ENCODE measurements at places on chromosomes 11 and 22.

GRCh38 chr11:88016392-88017170 is 158.7 kb downstream of the RAB38 start:
- peak; percentile 88 for DNase-seq

DNA sequence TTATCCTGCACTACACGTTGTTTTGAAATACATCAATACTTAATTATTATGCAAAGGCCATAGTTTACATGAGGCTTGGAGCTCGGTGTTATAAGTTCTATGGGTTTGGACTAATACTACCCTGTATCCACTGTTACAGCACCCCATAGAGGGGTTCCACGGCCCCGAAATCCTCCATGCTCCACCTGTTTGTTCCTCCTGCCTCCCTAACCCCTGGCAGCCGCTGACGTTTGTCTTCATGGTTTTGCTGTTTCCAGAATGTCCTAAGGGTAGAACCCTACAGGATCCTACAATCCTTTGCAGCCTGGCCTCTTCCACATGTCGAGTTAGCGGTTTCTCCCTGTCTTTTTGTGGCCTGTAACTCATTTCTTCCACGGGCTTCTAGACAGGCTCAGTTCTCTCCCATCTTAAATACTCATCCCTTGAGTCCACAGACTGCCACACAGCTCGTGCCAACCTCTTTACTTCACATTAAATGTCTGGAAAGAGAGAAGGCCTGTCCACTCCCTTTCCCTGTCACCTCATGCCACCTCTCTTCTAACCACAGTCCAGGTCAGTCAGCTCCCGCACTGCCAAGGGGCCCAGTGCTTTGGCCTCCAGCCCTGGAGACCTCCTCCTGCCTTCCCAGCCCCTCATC is 42.4 kb upstream of the TH start:
- DNase-seq, result no peak

- peak; percentile 58 for DNase-seq
Observed at GRCh38 chr11:87173185-87174039, 135.7 kb downstream of the TMEM135 start.

DNA sequence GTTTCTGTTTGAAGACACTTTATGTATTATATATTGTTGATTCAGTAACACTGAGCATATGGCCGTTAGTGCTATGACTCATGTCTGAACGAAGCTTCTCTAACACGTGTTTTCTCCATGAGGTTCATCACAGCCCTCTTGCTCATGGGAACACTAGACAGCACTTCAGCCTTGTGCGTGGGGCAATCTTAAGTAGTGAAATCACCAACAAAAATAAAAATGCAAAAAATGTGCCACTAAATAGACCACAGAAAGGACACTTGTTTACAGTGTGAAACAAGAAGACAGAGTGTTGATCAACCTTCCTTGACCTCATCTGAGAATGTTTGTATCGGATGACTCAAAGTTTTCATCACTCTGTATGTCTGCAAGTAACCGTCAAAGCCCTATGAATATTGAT is 94.5 kb downstream of the FDX1 start:
- DNase-seq, result no peak

DNA sequence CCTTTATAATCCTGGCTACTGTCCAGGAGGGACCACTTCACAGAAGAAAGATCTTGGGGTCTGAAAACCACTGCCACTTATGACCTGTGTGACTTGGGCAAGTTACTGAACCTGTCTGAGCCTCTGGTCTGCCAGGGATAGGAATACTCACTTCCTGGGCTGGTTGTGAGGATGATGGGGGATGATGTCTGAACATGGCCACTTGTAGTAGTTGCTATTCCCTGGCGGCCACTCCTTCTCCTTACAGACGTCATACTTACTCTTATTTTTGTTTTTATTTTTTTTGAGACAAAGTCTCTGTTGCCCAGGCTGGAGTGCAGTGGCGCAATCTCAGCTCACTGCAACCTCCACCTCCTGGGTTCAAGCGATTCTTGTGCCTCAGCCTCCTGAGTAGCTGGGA is 26.1 kb downstream of the CD82 start:
- no peak for DNase-seq

DNA sequence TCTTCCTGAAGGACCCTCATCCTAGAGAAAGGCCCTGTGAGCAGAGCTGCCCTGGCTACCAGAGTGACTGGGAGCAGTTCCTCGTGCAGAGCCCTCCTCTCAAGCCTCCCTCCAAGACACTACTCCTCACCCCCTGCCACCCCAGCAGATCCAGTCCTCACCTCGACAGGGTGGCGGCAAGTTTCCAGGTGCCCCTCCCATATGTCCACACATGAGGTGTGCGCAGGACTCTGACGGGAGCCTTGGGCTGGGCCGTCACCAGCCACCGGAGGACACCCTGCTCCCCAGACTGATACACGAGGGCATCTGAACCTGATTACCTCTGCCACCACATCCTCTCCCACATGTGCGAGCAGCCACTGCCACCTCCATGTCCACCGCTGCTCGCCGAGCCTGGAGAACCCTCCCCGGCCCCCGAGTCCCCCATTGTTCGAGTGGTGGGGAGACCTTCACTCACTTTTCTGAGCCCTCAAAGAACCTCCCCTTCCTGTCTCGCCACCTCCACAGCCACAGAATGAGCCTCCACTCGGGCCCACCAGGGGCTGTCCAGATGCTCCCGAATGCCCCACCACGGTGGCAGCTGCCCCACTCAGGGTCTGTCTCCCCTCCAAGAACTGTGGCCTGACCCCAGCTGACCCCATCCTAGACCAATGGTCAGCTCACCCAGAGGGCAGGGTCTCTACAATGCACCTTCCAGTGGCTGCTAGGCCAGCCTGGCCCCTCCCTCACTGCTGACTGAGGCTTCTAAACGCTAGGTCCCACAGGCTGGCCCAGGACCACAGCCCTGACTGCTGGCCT is 62.5 kb downstream of the DGCR2 start:
- no peak for DNase-seq

DNA sequence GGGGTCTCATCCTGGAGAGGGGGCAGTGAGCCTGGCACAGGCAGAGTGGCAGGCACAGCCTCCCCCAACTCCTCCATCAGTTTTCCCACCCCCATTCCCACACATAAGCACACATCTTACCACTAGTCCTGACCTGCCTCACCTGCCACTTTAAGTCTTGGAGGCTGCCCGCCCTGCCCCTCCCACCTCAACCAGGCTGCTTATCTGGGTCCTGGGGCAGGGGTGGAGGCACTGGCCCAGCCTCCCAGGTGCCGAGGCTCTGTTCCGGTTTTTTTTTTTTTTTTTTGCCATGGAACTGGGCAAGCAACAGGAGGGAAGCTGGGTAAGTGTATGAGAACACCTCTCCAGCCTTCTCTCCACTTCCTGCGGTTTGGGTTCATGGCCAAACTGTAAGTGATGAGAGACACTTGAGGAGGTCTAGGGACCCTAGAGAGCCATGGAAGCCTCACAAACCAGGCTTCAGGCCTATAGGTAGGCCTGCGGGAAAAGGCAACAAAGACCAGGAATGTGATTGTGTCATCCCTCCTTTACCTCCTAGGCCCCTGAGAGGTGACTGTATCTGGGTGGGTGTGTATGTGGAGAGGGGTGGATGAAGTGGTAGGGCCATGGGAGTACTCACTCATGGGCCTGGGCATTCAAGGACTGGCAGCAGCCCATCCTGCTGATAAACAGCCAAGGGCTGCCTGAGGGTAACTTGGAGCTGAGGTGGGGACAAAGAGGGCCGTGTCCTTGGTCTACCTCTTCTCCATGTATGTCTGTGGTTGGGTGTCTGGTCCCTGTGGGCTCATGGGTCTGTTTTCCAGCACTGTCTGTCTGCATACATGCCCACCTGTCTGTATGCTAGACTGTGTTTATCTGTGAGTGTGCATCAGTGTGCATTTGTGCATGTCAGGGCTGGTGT is 22.6 kb downstream of the PHLDB1 start:
- DNase-seq, result no peak

DNA sequence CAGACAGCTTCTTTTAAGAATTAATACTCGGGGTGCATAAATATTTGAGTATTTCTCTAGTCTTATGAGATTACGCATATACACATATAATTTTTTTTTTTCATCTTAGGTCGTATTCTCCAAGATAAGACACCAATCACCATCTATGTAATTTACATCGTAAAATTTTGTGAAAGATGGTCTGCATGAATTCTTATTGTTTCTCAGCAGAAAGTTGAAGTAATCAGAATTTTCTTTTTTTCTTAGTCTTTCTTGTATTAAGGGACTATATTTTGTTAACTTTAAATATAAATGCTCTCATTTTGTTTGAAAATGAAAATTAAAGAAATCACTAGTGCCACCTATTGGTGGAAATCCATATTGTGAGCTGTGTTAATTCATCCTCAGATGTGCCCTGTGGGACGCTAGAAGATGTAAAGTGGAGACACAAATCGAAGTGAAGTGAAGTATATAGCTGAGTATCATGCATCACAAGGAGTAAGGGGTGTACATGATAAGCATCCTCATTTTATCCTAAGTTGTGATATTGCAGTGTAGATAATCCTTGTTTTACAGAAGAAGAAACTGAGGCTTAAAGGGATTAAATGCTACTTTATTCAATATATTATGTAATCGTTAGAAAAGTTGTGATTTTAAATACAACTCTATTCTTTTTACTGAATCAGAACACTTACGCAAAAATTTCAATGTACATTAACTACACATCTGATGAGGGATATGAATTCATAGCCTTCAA is 2084.3 kb downstream of the LRRC4C start:
- DNase-seq, result peak; percentile 17

GRCh38 chr22:37624876-37625275 is 14.6 kb upstream of the SH3BP1 start:
- DNase-seq, result no peak

GRCh38 chr11:132933703-132934102 is 598.6 kb downstream of the OPCML start:
- DNase-seq, result no peak

GRCh38 chr11:15199693-15200092 is 85.0 kb downstream of the INSC start:
- peak; percentile 66 for DNase-seq

- DNase-seq, result no peak
Observed at GRCh38 chr22:19769393-19769715, 8.8 kb downstream of the TBX1 start.

DNA sequence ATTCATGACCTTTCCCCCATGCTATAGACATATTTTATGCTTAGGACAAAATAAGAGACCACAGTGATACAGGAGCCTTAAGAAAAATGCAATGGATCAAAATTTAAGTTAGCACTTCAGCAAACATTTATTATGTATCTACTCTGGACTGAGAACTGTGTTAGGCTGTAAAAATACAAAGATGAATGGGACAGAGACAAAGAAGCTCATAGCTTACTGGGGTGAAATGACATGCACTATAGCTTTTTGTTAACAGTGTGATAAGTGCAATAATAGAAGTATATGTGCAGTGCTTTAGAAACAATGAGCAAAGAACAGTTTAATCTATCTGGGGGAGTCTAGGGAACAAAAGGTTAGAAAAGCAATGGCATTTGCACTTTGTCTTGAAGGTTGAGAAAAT is 1543.1 kb downstream of the FAM181B start:
- DNase-seq, result no peak

DNA sequence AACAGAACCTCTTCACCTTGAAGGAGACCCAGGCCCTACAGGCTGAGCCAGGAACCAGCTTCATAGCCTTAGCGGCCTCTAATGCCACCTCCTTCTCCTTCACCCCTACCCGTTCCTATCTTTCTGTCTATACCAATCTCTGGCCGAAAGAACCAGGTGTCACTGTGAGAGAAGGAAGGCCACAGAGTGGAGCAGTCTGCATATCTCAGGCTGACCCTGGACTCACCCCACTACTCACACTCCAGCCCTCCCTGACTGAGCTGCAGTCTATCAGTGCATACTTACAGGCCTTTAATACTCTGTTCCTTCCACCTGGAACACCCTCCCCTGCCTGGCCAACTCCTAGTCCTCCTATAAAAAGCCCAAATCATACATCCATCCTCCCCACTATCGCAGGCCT is 32.7 kb downstream of the ARAP1 start:
- DNase-seq, result no peak

DNA sequence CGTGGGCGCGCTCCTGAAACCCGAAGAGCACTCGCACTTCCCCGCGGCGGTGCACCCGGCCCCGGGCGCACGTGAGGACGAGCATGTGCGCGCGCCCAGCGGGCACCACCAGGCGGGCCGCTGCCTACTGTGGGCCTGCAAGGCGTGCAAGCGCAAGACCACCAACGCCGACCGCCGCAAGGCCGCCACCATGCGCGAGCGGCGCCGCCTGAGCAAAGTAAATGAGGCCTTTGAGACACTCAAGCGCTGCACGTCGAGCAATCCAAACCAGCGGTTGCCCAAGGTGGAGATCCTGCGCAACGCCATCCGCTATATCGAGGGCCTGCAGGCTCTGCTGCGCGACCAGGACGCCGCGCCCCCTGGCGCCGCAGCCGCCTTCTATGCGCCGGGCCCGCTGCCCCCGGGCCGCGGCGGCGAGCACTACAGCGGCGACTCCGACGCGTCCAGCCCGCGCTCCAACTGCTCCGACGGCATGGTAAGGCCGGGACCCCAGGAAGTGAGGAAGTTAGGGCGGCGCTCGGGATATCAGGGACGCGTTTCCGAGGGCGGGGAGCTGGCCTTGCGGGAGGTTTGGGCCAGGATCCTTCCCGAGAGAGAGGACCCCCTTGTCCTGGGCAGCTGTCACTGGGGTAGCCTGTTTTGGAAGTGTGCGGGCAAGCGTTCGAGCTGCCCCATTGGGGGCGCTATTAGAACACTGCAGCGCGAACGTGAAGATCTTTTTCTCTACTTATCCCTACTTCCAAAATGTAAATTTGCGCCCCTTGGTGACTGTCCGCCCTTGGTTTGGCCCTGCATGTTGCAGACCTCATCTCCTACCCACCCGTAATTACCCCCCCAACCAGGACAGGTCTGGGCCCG is 796 bp downstream of the MYOD1 start:
- peak; percentile 45 for DNase-seq

- DNase-seq, result no peak
Observed at GRCh38 chr11:104338186-104338585, 174.2 kb upstream of the PDGFD start.

DNA sequence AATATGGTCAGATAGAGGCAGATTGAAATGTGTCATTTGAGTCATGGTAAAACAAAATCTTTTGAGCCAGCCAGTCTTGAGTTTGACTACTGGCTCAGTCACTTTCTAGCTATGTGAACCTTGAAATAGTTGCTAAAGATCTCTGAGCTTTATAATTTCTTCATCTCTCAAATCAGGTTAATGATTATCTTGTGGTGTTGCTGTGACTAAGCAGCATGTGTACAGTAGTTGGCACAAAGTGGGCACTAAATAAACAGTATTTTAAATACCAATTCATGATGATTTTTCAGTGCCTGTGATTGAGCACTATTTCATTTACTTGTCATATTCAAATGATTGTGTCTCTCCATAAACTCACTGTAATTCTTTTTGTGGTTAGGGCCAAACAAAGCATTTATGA is 70.8 kb downstream of the RAB38 start:
- no peak for DNase-seq

GRCh38 chr11:117045196-117045595 is 53.0 kb downstream of the SIK3 start:
- no peak for DNase-seq

DNA sequence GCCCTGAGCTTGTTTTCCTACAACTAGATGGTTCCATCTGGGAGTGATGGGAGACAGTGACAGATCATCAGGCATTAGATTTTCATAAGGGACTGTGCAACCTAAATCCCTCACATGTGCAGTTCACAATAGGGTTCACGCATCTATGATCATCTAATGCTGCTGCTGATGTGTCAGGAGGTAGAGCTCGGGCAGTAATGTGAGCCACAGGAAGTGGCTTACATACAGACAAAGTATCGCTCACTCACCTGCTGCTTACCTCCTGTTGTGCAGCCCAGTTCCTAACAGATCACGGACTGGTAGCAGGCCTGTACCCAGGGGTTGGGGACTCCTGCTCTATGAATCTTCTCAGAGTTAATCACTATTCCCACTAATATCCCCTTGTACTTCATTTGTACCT is 12.4 kb downstream of the AAMDC start:
- no peak for DNase-seq

Data from NCI-H1105 treated with DMSO at 0.1 percent for 48 hours (cell line).